DMS79 (cell line): ENCODE measurements at places on chromosomes 11 and 22.

DNA sequence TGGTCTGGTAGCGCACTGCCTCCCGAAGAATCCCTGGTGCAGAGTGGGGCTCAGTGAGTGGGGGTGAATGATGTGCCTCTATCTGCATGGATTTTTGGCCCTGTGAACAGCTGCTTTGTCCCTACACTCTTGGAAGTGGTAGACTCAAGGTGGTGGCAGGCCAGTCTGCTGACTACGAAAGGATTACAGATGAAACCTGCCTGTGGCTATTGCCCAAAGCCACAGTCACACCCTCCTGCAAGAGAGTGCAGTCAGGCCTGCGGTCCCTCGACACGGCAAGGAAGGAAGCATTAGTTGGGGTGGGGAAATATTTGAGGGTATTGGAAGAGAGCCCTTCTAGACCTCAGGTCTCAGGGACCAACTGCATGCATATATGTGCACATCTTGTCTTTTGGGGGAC, 63.7 kb downstream of the DSCAML1 start:
- no peak for DNase-seq

- DNase-seq, result no peak
These were observed 58.6 kb upstream of the CCT8L2 start for GRCh38 chr22:16651217-16651616.

DNA sequence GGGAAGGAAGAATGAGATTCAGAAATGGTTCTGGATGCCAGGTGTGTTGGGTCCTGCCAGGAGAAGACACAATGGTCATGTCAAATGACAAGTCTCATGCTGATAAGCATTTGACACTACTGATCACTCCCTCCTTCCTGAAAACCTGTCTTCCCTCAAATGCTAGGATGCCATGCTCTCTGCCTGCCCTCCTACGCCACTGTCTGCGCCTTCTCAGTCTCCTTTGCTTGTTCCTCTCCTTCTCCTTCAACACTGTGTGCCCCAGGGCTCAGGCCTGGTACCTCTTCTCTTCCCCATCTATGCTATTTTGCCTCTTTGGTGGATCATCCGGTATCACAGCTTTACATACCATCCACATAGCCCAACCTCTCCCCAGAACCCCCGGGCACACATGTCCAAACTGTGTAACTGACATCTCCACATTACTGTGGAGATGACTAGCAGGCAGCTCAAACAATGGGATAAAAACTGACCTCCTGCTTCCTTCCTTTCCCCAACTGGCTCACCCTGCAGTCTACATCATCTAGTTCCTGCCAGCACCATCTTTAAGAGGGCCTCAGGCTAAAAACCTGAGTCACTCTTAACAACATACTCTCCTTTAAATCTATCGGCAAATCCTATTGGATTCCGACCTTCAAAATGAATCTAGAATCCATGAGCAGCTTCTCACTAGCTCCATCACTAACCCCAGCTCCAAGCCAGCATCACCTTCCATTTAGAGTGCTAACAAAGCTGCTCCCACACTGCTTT, 8.2 kb downstream of the AP1B1 start:
- no peak for DNase-seq

DNA sequence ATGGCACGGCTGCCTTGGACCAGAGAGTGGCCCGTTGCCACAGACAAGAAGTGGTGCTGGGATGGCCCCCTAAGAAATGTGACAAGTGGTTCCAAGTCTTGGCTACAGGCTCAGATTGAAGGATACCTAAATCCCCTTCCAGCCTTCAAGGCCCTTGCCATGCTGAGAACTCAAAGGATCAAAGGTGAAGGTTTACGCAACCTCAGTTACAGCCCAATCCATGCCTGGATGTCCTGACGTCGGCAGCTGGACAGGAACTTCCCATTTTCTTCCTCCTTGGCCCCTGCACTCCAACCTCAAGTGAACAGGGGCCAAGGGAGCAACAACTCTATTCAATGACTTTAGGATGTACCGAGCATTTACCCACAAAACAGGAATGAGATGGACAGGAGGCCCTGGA, 95.4 kb downstream of the DHCR7 start:
- no peak for DNase-seq

- DNase-seq, result no peak
These were observed 14.3 kb downstream of the PISD start for GRCh38 chr22:31647523-31648320.

DNA sequence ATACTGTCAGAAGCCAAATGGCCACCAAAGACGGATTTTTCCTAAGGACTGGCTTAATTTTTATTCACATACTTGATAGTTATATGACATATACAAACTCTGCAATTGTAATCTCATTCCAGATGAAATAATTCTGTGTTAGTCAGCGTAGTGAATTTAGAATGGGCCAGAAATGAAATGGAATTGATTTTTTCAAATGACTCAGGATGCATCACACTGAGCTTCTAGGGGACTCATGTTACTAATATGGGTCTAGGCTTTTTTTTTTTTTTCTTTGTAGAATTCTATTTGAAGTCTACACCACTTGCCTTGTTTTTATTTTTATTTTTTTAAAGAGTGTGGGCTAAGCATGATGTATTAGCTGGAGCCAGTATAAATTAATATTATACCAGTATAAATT, 62.7 kb downstream of the SPECC1L start:
- DNase-seq, result no peak

DNA sequence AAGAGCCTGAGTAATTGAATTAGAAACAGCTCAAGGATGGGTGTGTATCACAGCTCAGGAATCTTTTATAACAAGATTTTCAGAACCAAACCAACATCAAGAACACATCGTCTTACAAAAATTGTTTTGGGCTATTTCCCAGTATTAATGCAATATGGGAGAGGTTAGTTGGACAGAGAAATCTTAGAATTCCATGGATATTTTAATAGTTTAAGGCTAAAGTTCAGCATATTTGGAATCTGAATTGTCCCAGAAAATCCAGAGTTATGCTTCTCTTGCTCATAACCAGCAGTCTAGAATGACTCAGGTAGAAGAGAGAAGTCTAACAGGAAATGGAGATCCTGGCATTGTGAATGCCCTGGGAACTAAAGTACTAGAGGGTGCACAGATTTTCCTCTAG, 74.6 kb downstream of the ADM start:
- DNase-seq, result no peak

DNA sequence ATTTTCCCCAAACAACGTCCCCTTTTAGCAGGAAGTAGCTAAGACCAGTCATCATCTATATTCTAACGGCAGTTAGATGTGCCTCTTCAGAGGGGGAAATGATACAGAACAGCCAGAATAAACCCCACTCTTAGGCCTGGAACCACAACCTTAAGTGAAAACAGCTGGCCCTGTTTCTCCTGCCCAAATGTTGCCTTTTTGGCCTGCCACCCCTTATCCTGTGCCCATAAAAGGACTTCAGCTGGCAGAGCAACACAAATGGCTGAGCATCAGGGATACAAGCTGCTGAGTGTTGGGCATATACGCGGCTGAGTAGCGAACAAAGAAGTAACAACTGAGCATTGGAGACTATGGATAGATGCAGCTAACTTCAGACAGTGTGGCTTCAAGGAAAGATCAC, 1491.4 kb downstream of the LRRC4C start:
- no peak for DNase-seq

DNA sequence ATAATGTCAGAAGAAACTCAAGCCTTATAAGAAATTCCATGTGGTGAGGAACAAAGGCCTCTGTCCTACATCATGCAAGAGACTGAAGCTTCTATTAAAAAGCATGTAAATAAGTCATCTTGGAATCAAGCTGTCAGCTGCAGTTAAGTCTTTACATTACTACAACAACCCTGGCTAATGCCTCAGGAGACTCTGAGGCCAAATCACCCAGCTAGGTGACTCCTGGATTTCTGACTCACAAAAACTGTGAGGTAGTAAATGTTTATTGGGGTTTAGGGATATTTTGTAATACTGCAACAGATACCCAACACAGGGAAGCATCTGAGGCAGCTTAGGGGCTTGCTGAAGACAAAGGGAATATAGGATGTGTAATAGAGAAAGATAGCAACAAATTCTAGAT, 89.6 kb downstream of the C11orf87 start:
- DNase-seq, result no peak

GRCh38 chr11:19938169-19938856, 222.0 kb downstream of the DBX1 start:
- no peak for DNase-seq

DNA sequence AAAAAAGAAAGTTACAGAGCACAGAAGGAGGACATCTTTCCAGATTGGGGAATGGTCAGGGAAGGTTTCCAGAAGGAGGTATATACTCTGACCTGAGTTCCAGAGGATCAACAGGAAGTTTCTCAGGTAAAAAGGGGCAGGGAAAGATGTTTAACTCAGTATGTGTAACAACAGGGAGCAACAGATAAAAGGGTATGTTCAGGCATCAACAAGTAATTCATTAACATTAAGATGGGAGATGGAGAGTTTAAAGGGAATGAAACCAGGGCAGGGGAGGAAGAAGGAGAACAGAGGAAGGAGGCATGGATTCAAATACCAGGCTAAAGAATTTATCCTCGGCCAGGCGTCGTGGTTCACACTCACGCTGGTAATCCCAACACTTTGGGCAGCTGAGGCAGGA, 2.5 kb upstream of the DENND5A start:
- no peak for DNase-seq

DNA sequence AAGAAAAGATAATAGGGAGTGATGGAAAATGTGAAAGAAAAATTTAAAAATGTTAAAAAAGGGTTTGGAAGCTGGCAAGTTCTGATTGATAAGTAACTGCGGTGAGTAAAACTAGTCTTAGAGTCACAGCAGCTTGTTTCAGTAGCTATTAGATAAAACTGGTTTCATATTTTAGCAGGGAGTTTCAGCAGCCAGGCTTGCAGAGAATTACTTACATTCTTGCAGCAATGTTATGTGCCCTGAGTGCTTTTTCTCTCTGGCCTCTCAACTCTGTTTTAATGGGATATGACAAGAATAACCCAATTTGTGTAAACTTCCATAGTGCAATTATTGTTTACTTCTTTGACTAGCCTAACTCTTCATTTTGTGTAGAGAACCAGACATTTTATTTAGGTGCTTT, 33.6 kb downstream of the PPME1 start:
- no peak for DNase-seq

DNA sequence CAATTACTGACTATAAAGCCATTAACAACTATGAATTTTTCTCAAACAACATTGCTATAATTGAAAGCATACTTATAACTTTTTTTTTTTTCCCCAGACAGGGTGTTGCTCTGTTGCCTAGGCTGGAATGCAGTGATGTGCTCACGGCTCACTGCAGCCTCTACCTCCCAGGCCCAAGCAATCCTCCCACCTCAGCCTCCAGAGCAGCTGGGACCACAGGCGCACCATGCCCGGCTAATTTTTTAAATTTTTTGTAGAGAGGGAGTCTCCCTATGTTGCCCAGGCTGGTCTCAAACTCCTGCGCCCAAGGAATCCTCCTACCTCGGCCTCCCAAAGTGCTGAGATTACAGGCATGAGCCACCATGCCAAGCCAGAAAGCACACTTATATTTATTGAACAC, 6.1 kb upstream of the WEE1 start:
- no peak for DNase-seq

GRCh38 chr11:3092603-3093141, 35.4 kb upstream of the CARS1 start:
- DNase-seq, result no peak

GRCh38 chr22:25908755-25909154, 166.8 kb downstream of the MYO18B start:
- no peak for DNase-seq

- no peak for DNase-seq
These were observed 47.1 kb downstream of the EHF start for GRCh38 chr11:34667810-34668582.

DNA sequence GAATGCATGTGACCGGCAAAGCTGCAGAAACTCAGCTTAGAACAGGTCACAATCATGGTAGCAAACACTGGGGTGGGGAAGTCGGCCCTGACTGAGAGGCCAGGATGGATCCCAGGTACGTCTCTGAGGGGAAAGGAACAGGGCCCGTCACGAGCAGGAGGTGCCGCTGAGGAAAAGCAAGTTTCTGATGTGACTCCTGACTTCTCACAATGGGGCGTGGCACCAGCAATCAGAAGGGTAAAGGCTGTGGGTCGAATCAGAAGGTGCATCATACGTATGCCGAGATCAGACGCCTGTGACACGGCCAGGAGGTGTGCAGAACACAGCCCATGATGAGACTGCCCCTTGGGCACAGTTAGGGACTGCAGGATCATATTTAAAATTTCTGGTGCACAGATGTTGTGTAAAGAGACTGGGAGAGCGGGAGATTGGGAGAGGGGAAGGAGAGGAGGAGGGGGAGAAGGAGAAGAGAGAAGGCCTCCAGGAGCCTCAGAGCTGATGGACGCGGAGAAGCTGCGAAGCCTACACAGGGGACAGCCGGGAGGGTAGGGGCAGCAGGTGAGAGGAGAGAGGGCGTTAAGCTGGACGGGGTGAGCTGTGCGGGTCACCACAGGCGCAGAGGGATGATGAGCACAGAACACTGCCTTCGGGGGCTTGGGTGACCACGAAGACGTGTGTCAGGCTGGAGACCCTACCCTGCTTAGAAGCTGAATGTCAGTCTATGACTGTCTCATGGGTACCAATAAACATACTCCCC, 30.7 kb downstream of the KRTAP5-5 start:
- no peak for DNase-seq

DNA sequence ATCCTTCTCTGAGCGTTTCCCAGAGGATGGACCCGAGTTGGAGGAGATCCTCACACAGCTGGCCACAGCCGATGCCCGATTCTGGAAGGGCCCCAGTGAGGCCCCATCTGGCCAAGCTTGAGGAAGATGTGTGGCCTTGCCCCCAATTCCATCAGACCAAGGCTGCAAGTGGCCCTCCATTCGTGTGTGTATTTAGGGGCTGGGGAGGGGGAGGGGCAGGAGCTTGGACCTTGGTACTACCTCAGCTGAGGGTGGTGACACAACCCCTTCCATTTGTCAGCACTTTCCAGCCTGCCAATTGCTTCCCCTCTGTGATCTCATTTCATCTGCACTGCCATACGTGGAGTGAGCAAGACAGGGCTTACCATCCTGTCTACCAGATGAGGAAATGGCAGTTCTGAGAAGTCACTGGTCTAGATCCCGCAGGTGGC, 1.3 kb upstream of the BBS1 start:
- DNase-seq, result no peak

DNA sequence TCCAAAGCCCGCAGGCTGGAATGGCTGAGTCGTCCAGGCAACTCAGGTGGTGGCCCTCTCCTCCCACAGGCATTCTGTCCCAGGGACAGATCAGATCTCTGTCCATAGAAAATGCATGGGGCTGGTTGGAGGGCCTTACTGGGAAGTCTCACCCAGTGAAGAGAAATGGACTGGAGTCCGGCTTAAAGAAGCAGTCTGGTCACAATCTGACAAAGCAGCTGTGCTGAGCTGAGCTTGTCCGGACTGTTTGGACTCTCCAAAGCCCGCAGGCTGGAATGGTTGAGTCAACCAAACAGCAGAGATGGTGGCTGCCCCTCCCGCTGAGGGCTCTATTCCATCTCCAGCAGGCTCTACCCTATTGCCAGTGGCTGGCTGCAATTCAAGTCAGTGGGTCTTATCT, 14.4 kb upstream of the DEPDC7 start:
- no peak for DNase-seq
